ENCODE measurements at places on chromosomes 2 and 18. TPM values are rescaled to one million over a fixed set of nuclear protein-coding genes. Genes with fewer than 3 reads are reported as not detected.

SNX17 gene
- 72.5 TPM for total RNA-seq

DNA sequence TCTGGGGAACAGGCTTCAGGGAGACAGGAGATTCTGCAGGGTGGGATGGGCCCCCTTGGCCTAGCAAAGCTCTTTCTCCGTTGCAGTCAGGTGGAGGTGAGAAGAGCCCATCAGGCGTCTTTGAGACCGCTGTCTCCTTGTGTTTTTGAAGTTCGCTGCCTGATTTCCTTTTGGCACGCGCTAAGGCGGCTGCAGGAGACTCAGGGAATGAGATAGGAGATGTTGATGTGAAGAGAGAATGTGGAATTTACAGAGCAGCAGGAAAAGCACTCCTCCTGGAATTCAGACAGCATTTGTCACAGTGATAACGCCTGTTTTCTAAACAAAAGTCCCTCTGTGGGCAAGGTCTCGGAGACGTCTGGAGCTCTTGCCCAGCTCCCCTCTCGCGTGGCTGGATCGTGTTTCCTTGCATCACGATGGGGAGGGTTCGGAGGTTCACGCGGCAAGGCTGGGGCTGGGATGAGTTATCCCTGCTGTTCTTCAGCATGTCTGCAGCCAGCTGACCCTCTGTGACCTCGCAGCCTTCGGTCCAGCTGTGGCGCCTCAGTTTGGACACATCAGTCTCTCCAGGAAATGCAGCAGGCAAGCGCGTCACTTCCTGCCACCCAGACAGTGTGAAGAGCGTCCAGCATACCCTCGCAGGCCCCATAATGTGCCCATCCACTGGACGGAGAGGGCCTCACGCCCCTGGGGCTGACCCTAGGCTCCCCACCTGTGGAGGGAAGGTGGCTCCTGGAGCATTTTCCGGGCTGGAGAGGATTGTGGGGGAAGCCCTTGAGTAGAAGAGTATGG is 30.2 kb downstream of the GLI2 start:
- no peak overlapping the region for H3K27ac ChIP-seq
- no peak overlapping the region for H3K4me3 ChIP-seq
- no peaks in the 10 kb centered on the region for H3K36me3 ChIP-seq
- peaks cover 13% of the 10 kb centered on the region for H3K27me3 ChIP-seq
- peaks cover 11% of the 10 kb centered on the region for H3K4me1 ChIP-seq

DNA sequence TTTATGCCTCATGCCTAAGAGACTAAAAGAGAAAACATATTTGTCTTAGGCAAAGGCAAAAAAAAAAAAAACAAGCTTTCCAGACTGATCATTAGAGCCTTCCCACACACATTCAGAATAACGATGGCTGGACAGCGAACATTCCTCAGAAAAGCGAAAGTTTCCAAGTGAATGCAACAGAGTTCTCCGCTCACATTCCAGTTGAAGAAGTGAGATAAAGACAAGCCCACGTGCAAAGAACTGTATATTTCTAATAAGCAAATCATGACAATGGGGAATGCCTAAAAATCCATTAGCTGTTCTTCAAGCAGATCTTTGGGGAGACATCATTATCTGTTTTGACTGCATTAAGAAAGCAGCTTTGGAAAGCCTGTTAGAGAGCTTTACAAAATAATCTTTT is 347.9 kb downstream of the METTL4 start:
- no peak overlapping the region for H3K4me3 ChIP-seq
- H3K27ac ChIP-seq, result no peak overlapping the region
- no peaks in the 10 kb centered on the region for H3K27me3 ChIP-seq
- no peaks in the 10 kb centered on the region for H3K36me3 ChIP-seq

DNA sequence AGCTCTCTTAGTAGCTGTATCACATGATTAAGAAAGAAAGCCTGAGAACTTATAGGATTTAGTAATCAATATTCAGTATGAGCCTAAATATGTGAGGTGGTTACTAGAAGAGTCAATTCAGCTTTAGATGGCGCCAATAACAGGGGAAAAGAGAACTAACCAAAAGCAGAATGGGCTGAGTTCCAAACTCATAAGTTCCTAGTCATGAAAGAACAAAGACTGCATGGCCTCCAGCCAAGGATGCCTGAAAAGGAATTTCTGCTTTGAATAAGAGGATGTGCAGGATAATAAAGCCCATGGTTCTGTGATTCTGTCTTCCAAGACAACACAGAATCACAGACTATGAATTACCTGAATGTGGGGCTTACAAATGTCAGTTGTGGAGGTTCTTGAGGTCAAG is 196.5 kb downstream of the SATB2 start:
- no peak overlapping the region for H3K4me3 ChIP-seq
- no peaks in the 10 kb centered on the region for H3K4me1 ChIP-seq
- no peak for DNase-seq
- peaks cover 14% of the 10 kb centered on the region for H3K36me3 ChIP-seq
- peaks cover 2% of the 10 kb centered on the region for H3K27me3 ChIP-seq
- no peak overlapping the region for H3K27ac ChIP-seq

- H3K36me3 ChIP-seq, result no peaks in the 10 kb centered on the region
- DNase-seq, result no peak
- no peaks in the 10 kb centered on the region for H3K27me3 ChIP-seq
- no peaks in the 10 kb centered on the region for H3K4me1 ChIP-seq
- H3K27ac ChIP-seq, result no peak overlapping the region
Observed at GRCh38 chr18:46859855-46860254, 57.5 kb downstream of the PIAS2 start.

DNA sequence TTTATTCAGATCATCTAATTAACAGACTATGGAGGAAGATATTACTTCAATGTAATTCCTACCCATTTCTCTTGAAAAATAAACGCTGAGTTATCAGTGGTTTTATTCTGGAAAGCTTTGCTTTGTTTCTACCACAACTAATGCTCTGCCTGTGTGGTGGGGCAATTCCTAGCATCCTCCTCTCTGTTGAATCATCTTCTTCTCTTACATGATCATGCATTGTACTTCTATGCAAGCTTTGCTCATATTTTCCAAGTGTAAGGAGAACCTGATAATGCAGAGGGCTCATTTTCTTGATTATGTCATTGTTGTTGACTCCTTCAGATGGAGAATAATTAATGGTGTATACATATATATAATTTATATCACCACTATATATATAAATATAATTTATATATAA is 46.7 kb downstream of the CCDC195 start:
- no peaks in the 10 kb centered on the region for H3K36me3 ChIP-seq
- H3K4me3 ChIP-seq, result no peak overlapping the region
- H3K27me3 ChIP-seq, result peaks cover under 1% of the 10 kb centered on the region
- DNase-seq, result no peak
- no peak overlapping the region for H3K27ac ChIP-seq

ASB3 gene
- 25.3 TPM for total RNA-seq

DNA sequence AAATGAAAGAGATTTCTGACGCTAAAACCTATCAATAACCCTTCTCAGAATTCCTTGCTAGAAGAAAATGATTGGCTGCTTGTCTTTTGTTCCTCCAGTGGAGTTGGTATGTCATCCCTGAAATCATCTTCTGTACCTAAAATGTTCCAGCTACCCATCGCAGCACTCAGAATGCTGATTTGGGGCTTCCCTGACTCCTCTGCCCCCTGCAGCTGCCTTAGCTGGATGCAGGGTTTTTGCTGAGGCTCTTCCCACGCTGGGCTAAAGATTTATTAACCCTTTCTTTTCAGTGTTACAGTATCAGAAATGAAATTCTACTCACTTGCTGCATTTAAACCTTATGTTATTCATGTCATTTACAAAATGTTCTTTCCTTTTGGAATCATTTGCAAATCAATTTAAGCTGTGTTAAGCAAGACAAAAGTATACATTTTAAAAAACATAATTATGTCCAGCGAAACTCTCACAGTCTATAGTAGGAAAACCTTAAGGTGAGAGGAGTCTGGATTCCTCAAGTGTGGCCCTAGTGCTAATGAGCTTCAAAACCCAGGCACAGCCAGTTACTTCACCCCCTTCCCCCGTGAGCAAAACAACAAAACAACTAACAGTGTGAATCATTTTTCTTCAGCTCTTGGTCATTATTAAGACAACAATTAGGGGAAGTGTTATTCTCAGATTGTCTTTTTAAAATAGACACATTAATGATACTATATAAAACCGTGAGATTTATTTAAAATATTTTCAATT is 32.8 kb downstream of the PKP4 start:
- H3K4me3 ChIP-seq, result no peak overlapping the region
- no peak for DNase-seq
- peaks cover 51% of the 10 kb centered on the region for H3K4me1 ChIP-seq
- H3K36me3 ChIP-seq, result no peaks in the 10 kb centered on the region

CRYBA2 gene
- total RNA-seq, result 0.49 TPM

GRCh38 chr18:22542406-22542835 is 124.7 kb upstream of the CTAGE1 start:
- H3K4me1 ChIP-seq, result peaks cover 2% of the 10 kb centered on the region
- H3K4me3 ChIP-seq, result no peak overlapping the region
- H3K36me3 ChIP-seq, result no peaks in the 10 kb centered on the region
- no peaks in the 10 kb centered on the region for H3K27me3 ChIP-seq
- no peak overlapping the region for H3K27ac ChIP-seq

CENPA gene
- 4.7 TPM for total RNA-seq

SPHKAP gene
- 0.71 TPM for total RNA-seq

GRCh38 chr2:58890865-58891525 is 649.9 kb upstream of the FANCL start:
- DNase-seq, result no peak
- H3K27ac ChIP-seq, result no peak overlapping the region
- H3K4me1 ChIP-seq, result no peaks in the 10 kb centered on the region
- no peak overlapping the region for H3K4me3 ChIP-seq
- no peaks in the 10 kb centered on the region for H3K36me3 ChIP-seq
- H3K27me3 ChIP-seq, result no peaks in the 10 kb centered on the region

GRCh38 chr18:58464104-58464625 is 164.7 kb downstream of the ALPK2 start:
- H3K4me1 ChIP-seq, result peaks cover 13% of the 10 kb centered on the region
- H3K4me3 ChIP-seq, result no peak overlapping the region
- no peak overlapping the region for H3K27ac ChIP-seq
- no peak for DNase-seq

SLC8A1 gene
- 1.9 TPM for total RNA-seq

PTPRM gene
- total RNA-seq, result 23.9 TPM

MC2R gene
- not detected for total RNA-seq

DNA sequence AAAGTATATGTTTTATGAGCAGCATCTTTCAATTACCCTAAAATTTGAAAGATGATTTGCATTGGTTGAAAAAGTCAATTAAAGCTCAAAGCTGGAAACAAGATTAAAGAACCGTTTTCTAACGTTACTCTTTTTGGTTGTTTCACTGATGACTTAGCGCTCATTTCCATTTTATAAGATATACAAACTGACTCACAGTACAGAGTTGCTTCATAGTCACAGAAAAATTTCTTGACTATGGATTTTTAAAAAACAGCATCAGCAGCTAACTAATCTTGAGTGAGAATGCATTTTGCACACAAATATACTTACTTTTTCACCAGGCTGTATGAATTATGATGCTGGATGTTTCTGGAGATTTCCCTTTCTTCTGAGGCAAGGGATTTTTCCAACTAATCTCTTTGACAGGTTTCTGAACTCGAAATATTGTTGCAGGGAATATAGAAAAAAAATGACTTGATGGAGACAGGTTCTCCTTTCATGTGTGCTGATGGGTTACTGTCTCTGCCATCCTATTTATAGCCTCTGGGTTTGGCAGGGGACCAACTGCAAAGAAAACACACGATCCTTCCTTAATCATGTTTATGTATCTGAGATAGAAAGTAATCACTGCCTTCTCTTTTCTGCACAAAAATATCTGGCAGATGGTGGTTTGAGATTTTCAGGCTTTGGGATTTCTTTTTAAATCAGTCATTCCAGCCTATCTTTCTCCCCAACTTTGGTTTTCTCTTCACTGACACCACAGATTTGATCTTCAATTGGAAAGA is 129.4 kb upstream of the DAPL1 start:
- no peaks in the 10 kb centered on the region for H3K27me3 ChIP-seq
- no peak overlapping the region for H3K4me3 ChIP-seq
- no peaks in the 10 kb centered on the region for H3K36me3 ChIP-seq
- no peaks in the 10 kb centered on the region for H3K4me1 ChIP-seq
- H3K27ac ChIP-seq, result no peak overlapping the region

G6PC2 gene
- not detected for total RNA-seq

GRCh38 chr18:34841891-34842290 is 131.8 kb downstream of the DTNA start:
- H3K36me3 ChIP-seq, result no peaks in the 10 kb centered on the region
- peaks cover 4% of the 10 kb centered on the region for H3K27me3 ChIP-seq
- no peaks in the 10 kb centered on the region for H3K4me1 ChIP-seq
- no peak overlapping the region for H3K27ac ChIP-seq

GRCh38 chr18:43590182-43590903 is 313.1 kb upstream of the SYT4 start:
- no peaks in the 10 kb centered on the region for H3K27me3 ChIP-seq
- H3K4me3 ChIP-seq, result no peak overlapping the region
- no peaks in the 10 kb centered on the region for H3K4me1 ChIP-seq
- H3K27ac ChIP-seq, result no peak overlapping the region
- DNase-seq, result peak; percentile 18

DNA sequence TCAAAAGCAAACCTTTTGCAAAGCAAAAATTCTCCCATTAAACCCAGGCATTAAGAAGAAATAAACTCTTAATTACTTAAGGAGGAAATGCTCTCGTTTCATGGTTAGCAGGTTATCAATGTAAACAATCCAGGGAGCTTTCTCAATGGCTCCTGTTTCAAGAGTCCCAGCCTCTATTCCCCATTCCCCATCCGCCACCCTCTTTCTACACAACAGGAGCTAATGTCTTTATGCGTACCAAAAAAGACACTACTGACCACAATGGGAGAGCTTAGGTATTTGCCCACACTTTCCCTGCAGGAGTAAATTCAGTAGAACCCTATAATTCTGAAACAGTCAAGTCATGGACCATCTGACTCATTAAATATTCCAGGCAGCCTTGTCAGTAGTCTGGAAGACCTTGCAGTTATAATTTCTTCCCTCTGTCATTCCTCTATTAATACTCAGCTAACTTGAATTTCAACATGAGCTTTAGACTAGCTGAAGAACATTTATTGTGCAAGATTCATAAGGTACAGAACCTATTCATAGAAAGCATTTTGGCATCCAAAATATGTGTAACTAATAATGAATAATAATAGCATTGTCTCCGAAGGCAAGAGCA is 48.6 kb downstream of the SLC8A1 start:
- no peak overlapping the region for H3K27ac ChIP-seq
- H3K27me3 ChIP-seq, result no peaks in the 10 kb centered on the region
- no peak for DNase-seq
- H3K4me1 ChIP-seq, result no peaks in the 10 kb centered on the region

GKN2 gene
- total RNA-seq, result not detected

DNA sequence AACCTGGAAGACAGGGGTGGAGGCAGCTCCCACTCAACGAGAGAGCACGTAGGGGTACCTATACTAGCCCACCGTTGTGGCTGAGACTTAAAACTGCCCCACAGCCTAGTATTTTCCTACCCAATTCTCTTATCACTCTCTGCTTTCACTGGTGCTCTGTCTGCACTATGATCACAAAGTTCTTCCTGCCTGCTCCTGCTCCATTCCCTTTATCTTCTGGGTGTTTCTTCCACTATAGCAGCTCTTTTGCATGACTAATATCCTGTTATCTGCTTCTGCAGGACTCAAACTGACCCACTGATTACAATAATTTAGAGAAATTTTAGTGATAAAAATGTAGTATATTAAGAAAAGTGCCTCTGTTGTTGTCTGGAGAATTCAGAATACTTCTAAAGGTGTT is 184.8 kb downstream of the LRP1B start:
- H3K27ac ChIP-seq, result no peak overlapping the region
- H3K4me1 ChIP-seq, result peaks cover 25% of the 10 kb centered on the region
- no peak for DNase-seq
- no peaks in the 10 kb centered on the region for H3K27me3 ChIP-seq
- no peaks in the 10 kb centered on the region for H3K36me3 ChIP-seq

Data from glutamatergic neuron (in vitro differentiated cells).